ENCODE measurements at places on chromosomes 5 and 9. TPM values are rescaled to one million over a fixed set of nuclear protein-coding genes. Genes with fewer than 3 reads are reported as not detected.

GRCh38 chr9:94157050-94157801 is 73.0 kb downstream of the PTPDC1 start:
- peak; percentile 69 for DNase-seq

DNA sequence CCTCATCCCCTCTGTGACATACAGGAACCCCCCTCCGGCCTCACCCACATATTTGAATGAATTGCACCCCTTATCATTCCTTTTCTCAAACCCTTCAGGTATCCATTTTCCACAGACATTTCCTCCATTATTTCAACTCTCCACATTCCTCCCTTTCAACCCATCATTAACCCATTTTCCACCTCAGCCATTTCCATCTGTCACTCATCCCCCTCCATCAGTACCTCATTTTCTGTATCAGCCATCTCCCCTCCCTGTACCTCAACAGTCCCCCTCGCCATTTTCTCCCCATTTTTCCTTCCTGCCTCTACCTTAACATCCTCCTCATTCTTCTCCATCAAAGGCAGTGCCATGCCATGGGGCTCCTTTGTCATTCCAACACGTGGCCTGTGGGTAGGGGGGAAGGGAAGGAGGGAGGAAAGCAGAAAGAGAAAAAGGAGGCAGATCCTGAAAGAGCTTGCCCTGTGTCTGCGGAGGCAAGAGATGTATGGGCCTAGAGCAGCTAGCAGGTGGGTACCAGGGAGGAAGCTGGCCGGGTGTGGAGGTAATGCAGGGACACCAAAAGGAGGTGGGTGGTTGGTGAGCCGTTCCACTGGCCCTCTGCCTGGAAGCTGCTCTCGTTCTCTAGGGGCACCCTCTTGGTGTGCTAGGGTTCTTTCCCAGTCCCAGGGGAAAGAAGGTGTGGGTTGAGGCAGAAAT is 1.5 kb downstream of the DNAJB5 start:
- no peak for DNase-seq

GRCh38 chr9:1273859-1274258 is 223.7 kb downstream of the DMRT2 start:
- DNase-seq, result no peak

DNA sequence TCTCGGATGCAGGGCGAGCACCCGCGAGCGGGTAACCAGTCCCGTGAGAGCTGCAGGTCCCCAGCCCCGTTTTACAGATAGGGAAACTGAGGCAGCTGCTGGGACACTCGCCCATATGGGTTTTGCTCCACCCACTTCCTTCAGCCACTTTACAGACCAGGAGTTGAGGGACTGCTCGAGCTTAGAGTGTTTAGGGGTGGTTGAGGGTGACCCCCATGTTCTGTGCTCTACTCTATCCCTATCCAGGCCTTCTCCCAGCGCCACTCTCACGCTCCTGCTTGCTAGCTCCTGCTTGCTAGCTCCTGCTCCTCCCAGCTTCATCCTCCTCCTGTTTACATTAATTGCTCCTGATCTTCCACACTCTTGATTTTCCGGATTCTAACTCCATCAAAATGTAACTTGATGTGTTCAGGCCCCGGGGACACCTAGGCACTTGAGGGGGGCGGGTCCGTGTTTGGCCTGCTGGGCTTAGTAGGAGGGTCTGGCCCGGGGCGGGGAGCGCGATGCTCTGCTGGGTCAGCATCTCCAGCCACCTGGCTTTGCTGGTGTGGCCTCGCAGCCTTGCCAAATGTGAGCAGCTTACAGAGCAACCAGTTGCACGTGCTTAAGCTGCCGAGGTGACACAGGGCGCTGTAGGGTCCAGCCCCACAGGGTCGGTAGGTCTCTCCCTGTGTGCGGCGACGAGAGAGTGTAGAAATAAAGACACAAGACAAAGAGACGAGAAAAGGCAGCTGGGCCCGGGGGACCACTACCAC is 1.5 kb upstream of the PTGES2 start:
- no peak for DNase-seq

DNA sequence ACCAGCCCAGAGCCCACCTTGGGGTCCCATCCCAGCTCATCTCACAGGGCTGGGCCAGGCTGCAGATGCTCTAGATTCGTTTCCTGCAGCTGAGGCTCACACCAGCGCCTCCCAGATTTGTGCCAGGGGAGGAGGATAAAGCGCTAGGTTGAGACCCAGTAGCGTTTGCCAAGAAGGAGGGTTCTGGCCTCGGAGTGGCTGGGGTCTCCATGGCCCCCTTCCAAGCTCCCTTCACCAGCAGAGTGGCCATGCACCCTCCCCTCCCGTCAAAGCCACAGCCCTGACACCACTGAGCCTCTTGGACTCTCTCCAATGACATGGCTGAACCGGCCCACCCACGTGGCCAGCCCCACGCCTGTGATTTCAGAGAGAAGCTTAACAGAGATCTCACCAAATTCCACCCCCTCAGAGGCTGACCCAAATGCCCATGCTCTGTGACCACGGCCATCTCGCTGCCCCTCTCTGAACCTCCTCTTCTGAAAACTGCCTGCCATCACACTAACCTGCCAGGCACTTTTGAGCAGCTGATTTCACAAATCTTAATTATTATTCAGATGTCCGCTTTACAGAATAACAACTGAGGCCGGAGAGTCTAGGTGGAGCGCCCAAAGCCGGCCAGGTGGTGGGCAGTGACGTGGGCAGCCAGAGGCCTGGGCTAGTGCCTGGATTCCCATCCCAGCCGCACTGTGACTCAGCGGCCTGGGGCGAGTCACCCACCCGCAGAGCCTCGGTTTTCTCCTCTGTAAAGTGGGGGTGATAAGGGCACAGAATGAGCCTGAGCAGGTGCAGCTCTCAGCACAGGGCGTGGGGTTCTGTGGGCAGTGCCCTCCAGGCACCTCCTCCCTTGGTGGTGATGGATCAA is 155.7 kb downstream of the C9orf50 start:
- peak; percentile 66 for DNase-seq

DNA sequence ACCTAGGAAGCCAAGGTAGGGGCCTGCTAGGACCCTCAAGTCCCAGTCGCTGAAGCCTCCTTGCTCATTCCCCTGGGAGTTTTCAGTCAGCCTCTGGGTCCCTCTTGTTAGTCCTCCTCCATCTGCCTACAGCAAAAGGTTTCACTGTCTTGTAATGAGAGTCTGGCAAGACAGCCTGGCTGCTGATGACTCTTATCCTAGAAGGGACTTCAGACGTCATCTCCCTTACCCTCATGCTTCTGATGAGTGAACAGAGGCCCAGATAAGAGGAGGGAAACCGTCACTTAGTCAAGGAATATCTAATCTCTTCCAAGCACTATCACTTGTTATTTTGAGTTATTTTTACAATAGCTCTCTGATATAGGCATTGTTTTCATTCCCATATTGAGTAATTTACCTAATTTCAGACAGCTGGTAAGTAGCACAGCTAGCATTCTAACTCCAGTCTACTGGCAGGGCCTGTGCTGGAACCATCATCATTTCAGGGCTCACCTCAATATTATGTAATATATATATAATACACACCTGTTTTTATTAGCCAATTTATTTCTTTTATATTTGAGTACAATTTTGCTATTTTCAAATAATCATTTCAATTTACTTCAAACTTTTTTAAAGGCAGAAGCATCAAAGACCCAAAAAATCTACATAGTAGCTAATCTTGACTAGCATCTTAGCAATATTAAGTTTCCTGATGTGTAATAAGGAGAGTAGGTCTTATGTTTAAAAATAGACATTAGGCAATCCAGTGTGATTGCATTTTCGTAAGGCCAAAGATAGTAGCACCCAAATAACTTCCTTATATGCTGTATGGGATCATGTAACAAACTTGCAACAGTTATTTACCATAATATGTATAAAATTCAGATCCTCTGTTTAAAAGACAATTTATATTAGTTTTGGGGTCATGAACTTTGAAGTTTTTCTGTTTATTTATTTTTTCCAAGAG is 7.9 kb downstream of the CMYA5 start:
- no peak for DNase-seq

DNA sequence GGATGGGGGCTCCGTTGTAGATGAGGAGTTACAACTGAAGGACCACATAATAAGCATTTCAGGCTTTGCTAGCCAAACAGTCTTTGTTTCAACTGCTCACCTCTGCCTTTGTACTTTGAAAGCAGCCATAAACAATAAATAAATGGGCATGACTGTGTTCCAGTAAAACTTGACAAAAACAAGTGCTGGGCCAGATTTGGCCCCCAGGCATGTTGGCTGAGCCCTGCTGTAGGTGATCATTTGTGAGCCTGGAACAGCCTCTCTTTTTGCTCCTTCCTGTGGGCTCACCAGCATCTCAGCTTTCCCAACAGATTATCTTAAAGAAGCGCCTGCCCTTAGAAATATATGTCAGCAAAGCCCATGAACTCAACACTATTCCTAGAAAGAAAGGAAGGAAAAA is 149.4 kb downstream of the GOLPH3 start:
- no peak for DNase-seq

DNA sequence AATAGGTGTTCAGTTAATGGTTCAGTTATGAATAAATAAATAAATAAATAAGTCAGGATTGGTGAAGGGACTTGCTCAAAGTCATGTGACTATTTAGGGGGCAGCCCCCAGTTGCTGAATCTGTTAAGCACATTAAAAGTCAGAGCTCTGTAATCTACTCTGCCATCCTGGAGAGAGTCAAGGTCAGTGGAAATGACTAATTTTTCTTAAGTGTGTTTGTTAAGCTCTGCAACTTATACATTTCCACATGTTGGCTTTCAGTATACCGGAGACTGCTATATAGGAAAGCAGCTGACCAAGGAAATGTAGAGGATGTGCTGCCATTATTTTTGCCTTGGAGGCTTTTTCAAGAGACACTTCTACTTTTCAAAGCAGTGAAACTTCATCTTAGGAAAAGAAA is 57.9 kb downstream of the KIAA1958 start:
- no peak for DNase-seq

DNA sequence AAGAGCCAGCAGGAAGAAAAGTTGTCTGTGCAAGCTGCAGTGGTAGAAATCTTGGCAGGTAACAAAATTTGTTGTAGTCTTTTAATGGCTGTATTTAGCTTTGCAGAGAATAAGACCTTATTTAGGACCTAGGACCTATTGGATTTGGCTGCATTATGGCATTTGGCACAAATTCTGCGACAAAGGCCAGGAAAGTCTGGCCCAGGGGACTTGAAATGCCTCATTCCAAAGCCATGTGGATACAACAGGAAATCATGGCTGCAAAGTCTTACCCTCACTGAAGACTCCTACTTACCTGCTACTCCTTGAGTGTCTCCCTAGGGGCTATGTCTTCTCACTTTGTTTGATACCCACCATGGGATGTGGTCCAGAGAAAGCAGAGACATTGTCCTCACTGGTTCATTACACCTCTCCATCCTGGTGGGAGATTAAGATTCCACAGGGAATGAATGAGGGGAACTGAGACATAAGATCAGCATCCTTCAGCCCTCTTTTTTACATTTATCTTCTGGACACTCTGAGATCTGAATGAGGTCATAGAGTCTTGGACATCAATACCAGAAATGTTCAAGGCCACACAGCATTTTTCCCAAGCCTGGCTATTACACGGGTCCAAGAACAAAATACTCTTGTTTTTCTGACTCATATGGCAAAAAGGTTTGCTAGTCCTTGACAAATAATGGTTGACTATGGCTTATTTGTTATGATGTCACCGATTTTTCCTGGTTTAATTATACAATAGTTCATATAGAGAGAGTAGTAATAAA is 119.4 kb downstream of the PDE8B start:
- no peak for DNase-seq

GRCh38 chr5:54533541-54534190 is 16.1 kb downstream of the SNX18 start:
- DNase-seq, result no peak

- DNase-seq, result no peak
These were observed 131.5 kb upstream of the OTULINL start for GRCh38 chr5:14450018-14450524.

GRCh38 chr9:98081477-98082219 is 25.1 kb downstream of the NANS start:
- DNase-seq, result peak; percentile 54

- no peak for DNase-seq
These were observed 7.7 kb upstream of the SCGB3A1 start for GRCh38 chr5:180598797-180599589.

DNA sequence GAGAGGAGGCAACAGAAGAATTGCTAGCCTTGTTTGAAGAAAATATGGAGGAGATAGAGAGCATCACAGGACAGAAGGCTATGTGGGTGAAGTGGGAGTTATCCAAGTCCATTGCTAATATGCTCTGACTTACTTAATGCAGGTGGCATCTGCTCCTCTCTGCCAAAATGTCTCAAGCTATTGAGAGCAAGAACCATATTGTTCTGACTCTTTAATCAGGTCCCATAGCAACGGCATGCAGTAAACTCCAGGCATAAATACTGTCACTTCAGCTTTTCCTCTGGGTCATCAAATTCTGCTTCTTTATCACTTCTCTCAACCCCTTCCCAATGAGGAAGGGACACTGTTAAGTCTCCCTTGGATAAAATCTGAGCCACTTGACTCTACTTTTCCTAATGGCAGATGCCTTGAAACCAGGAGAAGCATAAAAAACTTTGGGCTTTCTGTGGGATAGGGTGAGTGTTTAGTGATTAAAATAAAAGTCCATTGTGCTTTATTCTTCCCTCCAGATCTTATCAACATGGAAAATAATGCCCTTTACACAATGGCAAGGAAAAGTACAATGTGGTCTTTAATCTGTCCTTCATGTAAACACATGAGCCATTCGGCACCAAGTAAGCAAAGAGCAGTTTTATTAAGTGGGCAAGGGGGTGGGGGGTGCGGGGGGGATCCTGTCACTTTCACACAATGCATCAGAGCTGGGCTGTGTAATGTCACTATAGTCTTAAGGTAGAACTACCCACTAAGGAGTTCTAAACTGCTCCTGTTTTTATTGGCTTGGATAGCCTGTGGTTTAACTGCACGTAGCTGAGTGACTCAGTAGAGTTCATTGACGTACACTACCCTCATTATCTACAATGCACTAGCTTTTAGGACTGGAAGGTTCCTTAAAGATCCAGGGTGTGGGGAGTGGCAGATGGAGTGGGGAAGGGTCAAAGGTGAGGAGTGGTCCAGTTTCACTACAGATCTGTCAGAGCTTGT is 71.0 kb upstream of the TARS1 start:
- DNase-seq, result peak; percentile 92

Gene NR4A3
- total RNA-seq, result under 0.01 TPM

Gene ELL2
- total RNA-seq, result 402 TPM

Gene CCL27
- total RNA-seq, result not detected

Gene SPATA31A3
- total RNA-seq, result not detected

Gene ARHGEF37
- 6.9 TPM for total RNA-seq

Gene FAM151B
- 0.83 TPM for total RNA-seq

Gene IL4
- total RNA-seq, result not detected

Data from mammary epithelial cell (primary cell).